ENCODE measurements at places on chromosomes 5 and 9. TPM values are rescaled to one million over a fixed set of nuclear protein-coding genes. Genes with fewer than 3 reads are reported as not detected.

CCNG1 gene
- 200 TPM for total RNA-seq

DNA sequence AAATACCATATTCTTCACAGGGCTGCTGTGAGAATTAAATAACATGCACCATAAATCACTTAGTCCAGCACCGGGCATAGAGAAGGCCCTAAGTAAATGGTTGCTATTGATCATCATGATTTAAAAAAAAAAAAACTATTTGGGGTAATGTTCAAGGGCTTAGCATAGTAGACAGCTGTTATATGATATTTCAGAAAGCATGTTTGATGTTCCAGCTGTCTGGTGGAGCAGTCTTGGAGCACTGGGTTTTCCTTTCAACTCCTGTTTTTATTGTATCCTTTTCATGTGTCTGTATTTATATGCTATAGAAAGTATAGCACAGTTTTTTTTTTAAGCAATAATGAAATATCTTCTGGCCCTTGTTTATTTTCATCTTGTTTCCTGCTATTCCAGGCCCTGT, 28.0 kb upstream of the TOMM5 start:
- ATAC-seq: no peak

DNA sequence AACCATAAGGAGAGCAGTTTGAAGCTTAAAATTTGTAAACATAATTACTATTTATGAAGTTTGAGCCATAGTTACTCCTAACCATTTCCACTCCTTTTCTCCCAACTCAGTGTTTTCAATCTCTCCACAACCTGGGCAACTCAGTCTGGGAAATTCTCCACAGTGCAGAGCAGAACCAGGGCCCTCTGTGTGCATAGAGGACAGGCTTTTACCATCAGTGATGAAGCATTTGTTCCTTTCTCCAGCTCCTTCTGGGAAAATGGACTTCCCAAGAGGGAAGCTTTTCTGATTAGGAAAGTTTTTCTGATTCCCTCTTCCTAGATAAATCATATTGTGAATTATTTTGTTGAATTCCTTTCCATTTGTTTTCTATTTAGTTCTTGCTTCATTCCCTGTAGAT, 132.3 kb upstream of the MPDZ start:
- no peak for ATAC-seq

SH3GL2 gene
- not detected for total RNA-seq

All from activated T-helper 17 cell treated with anti-CD3 and anti-CD28 coated beads, Interleukin-2, amount 50 U/mL, for 72 hours (primary cell).